Tibial nerve (tissue), 4 donors: ENCODE measurements at places on chromosomes 1 and 21. TPM values are rescaled to one million over a fixed set of nuclear protein-coding genes. Genes with fewer than 3 reads are reported as not detected.

FAM78B gene
- total RNA-seq: 6.3 TPM

PDC gene
- total RNA-seq: not detected

DNA sequence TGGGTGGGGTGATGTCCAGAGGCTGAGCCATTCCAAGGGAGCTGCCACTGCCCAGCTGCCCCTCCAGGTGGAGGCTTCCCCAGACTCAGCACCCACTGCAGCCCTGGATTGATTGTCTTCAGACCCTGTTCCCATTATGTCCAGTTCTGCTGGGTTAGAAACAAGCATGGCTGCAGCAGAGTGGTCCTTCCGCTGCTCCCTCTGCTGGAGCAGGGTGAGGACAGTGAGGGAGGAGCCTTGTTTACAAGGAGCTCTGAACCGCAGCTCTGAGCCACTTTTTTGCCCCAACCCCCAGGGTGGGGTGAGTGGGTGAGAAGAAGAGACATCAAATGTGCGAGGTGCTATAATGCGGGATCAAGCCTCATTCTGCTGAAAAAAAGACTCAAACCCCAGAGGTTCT is 2.3 kb downstream of the TNNT2 start:
- peaks cover 17% of the 10 kb centered on the region for H3K27me3 ChIP-seq
- no peak overlapping the region for H3K27ac ChIP-seq
- H3K4me1 ChIP-seq: no peaks in the 10 kb centered on the region
- no peak for DNase-seq
- H3K4me3 ChIP-seq: no peak overlapping the region
- no peaks in the 10 kb centered on the region for H3K36me3 ChIP-seq

ACADM gene
- 51.1 TPM for total RNA-seq

ANGPTL7 gene
- total RNA-seq: 2,140 TPM

GRCh38 chr1:184017306-184017705 is 20.2 kb downstream of the COLGALT2 start:
- no peak for DNase-seq
- no peaks in the 10 kb centered on the region for H3K4me1 ChIP-seq
- no peak overlapping the region for H3K4me3 ChIP-seq
- H3K27me3 ChIP-seq: no peaks in the 10 kb centered on the region

- H3K36me3 ChIP-seq: no peaks in the 10 kb centered on the region
- no peak overlapping the region for H3K27ac ChIP-seq
- no peak overlapping the region for H3K4me3 ChIP-seq
- H3K4me1 ChIP-seq: peaks cover 13% of the 10 kb centered on the region
- no peak for DNase-seq
- no peaks in the 10 kb centered on the region for H3K27me3 ChIP-seq
Observed at GRCh38 chr21:31564439-31564838, 95.1 kb upstream of the SOD1 start.

DNA sequence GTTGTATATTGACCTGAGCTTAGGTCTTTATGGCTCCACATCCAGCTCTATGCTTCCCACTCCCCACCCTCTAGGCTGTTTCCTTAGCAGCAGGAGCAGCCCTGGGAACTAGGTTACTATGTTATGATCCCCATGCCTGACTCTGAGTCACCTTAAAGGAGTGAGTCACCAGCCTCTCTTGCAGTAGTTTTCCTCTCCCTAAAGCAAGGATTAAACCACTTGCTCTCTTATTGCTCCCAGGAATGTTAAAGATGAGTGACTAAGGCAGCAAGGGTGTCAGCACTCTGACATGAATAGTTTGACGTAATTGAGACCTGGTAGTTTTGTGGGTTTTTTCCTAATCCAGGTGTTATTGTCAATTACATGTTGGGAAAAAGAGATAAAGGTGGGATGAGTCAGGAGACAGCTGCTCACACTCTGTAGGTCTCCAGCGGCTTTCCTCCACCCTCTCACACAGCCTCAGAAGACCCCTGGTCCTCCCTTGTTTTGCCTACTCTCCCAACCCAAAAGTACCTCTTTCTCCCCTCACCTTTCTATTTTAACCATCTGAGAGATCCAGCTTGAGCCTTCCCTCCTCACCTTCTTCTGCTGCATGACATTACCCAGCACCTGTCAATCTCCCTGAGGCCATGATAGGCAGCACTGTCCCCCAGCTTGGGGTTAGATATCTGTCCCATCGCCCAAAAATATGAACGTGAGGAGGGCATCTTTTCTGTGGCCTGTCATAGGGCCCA is 369.1 kb upstream of the VAMP3 start:
- H3K4me1 ChIP-seq: no peaks in the 10 kb centered on the region
- no peak overlapping the region for H3K4me3 ChIP-seq
- no peaks in the 10 kb centered on the region for H3K36me3 ChIP-seq
- no peak overlapping the region for H3K27ac ChIP-seq
